NCI-H2171 treated with DMSO at 0.1 percent for 48 hours (cell line): ENCODE measurements at places on chromosomes 5 and 9.

DNA sequence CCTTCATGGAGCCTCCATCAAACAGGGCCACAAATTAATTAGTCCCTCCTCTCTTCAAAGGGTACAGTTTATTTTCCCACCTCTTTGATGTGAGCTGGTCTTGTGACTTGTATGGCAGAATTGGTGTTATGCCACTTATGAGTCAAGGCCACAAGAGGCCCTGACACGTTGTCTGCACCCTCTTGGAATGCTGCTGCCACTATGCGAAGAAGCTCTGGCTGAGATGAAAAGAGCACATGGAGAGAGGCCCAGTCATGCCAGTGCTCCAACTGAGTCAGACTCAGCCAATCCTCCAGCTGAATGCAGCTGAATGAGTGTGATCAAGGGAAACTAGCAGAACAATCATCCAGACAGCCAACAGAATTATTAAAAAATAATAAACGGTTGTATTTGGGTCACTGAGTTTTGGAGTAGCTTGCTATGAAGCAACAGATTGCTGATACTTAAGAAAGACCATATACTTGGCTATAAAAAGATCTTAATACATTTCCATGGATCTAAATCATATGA lies 128.3 kb downstream of the MARCHF11 start:
- DNase-seq = no peak

GRCh38 chr5:144195448-144195847 lies 24.8 kb downstream of the KCTD16 start:
- DNase-seq = no peak

- no peak for DNase-seq
These were observed 161.5 kb upstream of the SLC28A3 start for GRCh38 chr9:84502066-84502465.

DNA sequence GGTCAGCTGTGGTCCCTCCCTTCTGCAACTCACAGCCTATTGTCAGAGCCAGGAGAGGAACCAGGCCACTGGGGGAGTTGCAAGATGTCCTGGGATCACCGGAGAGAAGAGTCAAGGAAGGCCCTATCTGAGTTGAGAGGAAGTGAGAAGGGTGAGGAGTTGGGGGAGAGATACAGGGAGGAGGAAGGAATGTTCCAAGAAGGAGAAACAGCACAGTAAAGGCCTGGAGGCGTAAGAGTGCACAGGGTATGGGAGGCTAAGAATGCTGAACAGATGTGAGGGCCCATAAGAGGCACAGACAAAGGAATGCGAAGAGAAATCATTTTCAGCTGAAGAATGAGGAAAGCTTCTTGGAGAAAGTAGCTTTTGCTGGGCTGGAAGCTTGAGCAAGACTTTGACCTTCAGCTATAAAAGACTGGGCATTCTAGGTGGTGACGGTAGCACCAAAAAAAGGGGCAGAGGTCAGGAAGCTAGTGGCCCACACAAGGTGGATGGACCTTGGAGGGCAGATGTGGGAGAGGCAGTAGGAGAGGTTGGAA lies 21.6 kb upstream of the CSF1R start:
- DNase-seq = no peak

- no peak for DNase-seq
These were observed 24.4 kb downstream of the AKNA start for GRCh38 chr9:114363424-114363823.

DNA sequence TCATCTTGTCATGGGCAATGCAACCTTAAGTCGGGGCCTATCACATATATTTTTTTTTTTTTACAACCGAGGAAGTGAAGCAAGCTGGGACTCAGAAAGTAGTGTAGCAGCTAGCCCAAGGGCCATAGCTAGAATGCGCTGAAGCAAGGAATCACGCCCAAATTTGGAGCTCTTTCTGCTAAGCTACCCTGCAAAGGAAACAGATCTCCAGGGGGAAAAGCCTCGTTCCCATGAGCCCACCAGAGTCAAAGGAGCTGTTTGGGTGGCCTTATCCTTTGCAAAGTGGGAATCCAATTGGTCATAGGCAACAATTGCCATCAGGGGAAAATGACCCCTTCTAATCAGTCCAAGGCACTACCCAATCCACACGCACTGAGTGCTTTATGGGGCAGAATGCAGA lies 390.4 kb downstream of the EBF1 start:
- no peak for DNase-seq

GRCh38 chr5:173970878-173971650 lies 17.9 kb upstream of the C5orf47 start:
- DNase-seq = no peak

DNA sequence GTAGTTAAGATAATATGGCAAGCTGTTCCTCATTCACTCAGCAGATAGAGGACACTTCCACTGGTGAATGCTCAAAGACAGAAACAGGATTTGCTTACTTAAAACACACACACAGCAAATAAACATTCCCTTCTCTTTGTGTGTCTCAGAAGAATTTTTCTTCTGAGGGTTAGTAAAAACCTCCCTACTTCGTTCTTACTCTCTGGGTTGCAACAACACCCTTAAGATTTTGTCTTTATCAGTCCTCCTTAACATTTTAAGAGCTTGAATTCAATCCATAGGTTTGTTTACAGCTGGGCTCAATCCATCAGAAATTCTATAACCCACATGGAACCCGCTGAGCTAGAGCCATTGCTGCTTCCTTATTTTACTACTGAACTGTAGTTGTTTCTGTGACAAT lies 237.4 kb upstream of the PIK3R1 start:
- no peak for DNase-seq

- DNase-seq = no peak
These were observed 3.9 kb downstream of the SLC9A3 start for GRCh38 chr5:520196-520849.

DNA sequence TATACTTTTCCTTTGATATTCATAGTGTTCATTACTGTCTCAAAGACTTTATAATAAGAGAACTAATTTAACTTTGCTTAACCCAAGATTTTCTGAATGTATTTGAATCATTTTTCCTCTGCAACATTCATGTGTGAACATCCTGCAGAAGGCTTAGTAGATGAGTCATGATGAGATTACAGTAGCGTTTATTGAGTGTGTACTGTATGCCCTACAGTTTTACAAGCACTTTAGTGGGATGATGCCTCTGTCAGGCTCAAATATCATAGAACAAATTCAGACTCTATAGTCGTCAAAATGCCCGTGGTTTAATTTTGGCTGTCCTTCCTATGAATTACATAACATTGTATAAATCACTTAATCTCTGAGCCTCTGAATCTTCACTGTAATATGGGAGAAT lies 41.2 kb downstream of the FYB1 start:
- DNase-seq = no peak

- DNase-seq = no peak
These were observed 97.1 kb upstream of the MVB12B start for GRCh38 chr9:126229501-126229900.

GRCh38 chr5:10620346-10620745 lies 56.5 kb downstream of the ANKRD33B start:
- no peak for DNase-seq

DNA sequence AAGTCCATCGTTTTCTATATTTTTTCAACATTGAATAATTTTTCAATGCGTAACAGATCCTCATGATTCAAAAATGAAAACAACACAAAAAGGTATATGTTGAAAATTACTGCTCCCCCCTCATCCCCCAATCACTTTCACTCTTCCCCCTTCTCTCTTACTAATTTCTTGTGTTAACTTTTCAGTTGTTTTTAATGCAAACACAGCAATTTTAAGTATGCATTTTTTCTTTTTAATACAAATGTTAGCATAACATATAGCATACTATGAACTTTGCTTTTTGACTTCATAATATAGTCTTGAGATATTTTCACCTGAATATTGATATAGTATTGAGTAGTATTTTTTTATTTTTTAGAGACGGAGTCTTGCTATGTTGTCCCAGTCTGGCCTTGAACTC lies 41.1 kb upstream of the CAMK4 start:
- no peak for DNase-seq

- DNase-seq = no peak
These were observed 3.6 kb upstream of the SNAPC4 start for GRCh38 chr9:136403538-136403914.

GRCh38 chr9:117704024-117704575 lies at the start of gene TLR4:
Gene TLR4, plus strand, starts transcription at chr9:117704403. Its CDS starts 70 bp downstream, at chr9:117704473.
- no peak for DNase-seq

GRCh38 chr9:15153961-15154360 lies 153.1 kb downstream of the TTC39B start:
- no peak for DNase-seq

- DNase-seq = no peak
These were observed 76.0 kb downstream of the VAV2 start for GRCh38 chr9:133916159-133916541.

DNA sequence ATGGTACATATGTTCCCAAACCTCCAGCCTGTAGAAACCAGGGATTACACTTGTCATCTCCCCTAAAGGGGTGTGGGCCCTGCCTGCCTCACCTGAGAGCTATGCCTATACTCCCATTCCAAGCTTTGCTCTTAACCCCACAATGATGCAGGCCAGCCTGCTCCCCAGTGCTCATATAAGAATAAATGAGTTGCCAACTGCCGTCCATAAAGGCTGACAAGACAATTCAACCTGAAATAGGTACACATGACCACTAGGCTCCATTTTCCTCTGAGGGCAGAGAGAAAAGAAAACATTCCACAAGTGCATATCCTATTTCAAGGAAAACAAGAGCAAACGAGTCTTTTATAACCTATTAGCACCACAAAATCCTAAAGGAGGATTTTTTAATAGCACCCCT lies 28.4 kb downstream of the SKP1 start:
- no peak for DNase-seq

GRCh38 chr9:74974558-74974957 lies 21.8 kb upstream of the C9orf40 start:
- DNase-seq = no peak

DNA sequence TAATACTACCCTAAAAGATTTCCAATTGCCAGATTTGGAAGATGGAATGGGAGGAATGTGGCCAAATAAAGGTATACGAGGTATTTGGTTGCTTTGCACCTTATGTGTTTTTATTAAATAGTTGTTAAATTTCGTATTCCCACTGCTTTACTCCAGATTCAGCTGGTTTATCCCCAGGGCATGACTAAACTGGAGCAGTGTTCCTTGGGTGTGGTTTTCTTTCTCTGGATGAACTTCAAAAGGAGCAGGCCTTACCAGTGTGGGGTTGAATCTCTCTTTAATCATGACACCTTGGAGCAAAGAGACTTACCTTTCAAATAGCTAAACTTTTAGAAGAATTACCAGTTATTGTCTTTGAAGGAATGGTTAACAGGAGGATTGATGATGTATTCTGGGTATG lies 121.7 kb upstream of the BNC2 start:
- DNase-seq = no peak

GRCh38 chr9:79884546-79884945 lies 312.8 kb downstream of the TLE4 start:
- no peak for DNase-seq

DNA sequence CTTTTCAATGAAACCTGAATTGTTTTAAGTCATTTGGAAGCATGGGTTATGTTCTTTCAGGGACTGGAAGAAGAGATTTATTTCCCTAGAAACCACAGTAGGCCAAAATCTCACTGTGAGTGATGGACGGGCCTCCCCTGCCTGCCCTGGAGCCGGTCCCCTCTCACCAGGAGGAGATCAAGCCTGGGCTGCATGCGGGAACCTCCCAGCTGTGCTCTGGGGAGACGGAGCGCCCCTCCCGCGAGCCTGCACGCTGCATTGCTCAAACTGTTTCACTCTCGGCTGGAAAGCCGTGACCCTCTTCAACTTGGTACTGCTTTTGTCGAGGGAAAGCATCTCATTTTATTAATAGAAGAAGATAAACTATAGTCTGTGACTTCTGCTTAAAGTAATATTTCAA lies 85.4 kb downstream of the IRX2 start:
- no peak for DNase-seq

DNA sequence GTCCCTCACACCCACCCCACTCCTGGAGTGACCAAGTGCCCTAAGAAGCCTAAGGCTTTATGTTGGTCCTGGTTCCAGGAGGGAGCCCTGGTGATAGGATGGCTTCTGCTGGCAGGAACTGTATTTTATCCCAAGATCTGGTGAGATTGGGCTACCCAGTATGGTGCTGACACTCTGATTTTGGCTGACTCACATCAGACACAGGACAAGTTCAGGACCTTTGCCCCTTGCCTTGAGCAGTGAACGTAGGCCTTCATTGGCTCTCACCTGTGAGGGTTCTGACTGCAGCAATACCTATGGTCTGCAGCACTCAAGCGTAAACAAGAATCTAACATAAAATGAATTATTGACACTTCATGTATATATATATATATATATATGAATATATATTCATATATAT lies 25.0 kb downstream of the BHMT start:
- DNase-seq = no peak

GRCh38 chr5:62268234-62268633 lies 37.8 kb upstream of the KIF2A start:
- peak; percentile 4 for DNase-seq

DNA sequence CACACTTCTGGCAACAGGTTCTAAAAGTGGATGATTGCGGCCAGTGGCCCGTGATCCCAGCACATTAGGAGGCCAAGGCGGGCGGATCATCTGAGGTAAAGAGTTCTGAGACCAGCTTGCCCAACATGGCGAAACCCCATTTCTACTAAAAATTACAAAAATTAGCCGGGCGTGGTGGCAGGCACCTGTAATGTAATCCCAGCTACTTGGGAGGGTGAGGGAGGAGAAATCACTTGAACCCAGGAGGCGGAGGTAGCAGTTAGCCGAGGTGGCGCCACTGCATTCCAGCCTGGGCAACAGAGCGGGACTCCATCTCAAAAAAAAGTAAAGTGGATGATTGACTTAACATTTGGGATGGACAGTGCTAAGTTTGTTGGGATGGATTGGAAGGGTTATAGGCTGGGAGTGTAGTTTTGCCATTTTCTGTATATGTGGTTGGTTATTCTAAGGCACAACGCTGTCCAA lies 3.4 kb downstream of the MATR3 start:
- DNase-seq = no peak

DNA sequence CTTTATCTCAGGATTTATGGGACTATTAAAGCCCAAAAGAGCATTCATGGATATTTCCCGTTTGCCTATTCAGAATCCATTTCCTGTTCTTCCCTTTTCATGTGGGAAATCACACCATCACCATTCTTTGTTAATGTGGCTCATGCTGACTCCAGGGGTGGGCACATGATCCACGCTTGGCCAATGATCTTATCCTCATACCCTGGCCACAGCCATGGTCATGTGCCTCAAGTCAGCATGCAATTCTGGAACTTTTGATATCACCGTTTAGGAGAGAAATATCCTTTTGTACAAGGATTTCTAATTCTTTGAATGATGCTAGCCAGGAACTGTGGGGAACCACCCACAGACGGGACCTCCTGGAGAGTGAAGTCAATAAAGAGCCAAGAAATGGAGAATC lies 272.2 kb downstream of the PRELID2 start:
- DNase-seq = no peak

GRCh38 chr9:137411260-137411644 lies 11.7 kb downstream of the EXD3 start:
- no peak for DNase-seq

DNA sequence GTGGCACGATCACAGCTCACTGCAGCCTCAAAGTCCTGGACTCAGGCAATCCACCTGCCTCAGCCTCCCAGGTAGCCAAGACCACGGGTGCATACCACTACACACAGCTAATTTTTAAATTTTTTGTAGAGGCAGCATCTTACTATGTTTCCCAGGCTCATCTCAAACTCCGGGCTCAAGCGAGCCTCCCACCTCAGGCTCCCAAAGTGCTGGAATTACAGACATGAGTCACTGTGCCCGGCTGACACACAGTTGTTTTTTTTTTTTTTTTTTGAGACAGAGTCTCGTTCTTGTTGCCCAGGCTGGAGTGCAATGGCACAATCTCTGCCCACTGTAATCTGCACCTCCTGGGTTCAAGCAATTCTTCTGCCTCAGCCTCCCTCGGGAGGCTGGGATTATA lies 70.1 kb upstream of the CNOT6 start:
- peak; percentile 11 for DNase-seq

- no peak for DNase-seq
These were observed 24.3 kb upstream of the RPS14 start for GRCh38 chr5:150473673-150474358.
